CD8-positive, alpha-beta memory T cell (primary cell): ENCODE measurements at places on chromosomes 5 and 9.

GRCh38 chr9:15180124-15180523 is 126.9 kb downstream of the TTC39B start:
- DNase-seq: no peak

DNA sequence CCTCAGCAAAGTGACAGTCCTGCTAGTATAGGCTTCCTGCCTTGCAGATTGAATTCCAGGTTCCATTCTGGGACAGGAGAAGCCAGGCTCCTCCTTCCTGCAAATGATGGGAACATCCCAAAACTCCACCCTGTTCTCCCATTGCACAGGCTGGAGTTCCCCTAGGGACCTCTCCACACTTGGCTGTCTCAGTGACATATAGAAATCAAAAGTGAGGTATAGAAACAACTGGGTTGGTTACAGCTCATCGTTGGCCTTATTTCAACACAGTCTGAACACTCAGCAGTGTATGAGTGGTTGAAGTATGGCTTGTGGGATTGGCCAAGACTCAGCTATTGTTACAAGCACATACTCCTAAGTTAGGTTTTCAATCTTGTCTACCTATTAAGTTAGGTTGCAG is 157.8 kb upstream of the FTMT start:
- no peak for DNase-seq

DNA sequence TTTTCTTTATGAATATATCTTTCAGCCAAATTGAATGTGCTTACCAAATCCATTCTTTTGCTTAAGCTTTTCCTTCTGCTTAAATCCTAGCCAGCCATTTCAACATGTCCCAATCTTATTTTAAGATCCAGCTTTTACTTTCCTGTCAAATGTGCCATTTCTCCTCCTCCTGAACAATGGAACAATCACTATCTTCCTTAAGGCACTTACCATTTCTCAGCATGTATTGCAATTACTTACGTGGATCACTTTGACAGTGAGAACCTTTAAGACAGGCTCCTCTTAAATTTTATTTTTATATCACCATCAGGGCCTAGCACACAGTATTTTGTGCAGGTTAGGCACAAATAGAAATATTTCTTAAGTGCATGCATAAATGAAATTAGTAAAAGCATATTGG is 4.4 kb upstream of the CDO1 start:
- DNase-seq: no peak

DNA sequence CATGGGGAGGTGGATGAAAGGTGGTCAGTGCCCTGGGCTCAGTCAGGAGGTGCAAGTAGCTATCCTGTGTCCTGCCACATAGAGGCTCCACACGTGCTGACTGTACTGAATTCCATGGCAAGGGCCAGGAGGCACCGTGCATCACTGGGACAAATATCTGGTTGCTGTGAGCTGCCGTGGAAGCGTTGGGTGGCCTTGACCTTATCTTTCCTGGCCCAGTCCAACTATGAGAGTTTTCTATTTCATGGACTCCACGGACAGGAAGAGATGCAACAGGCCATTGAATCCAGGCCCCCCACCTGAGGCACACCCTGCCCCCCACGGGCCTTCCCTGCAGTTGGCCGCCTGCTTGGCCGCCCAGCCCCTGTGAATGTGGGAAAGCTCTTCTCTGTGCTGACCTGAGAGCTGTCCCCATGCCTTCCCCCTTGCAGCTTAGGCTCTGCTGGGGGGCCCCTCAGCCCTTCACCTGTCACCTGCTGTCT is 1.7 kb downstream of the GRHPR start:
- DNase-seq: no peak

GRCh38 chr5:157559301-157559700 is 16.3 kb downstream of the ADAM19 start:
- no peak for DNase-seq

- DNase-seq: no peak
Observed at GRCh38 chr5:32285510-32286138, 27.1 kb downstream of the MTMR12 start.

GRCh38 chr5:53321721-53322120 is 158.7 kb upstream of the FST start:
- no peak for DNase-seq

GRCh38 chr9:130111786-130112537 is 58.3 kb downstream of the GPR107 start:
- DNase-seq: no peak

GRCh38 chr9:137807721-137808703 is 69.6 kb upstream of the CACNA1B start:
- DNase-seq: no peak

GRCh38 chr9:95788521-95788991 is 86.9 kb upstream of the ERCC6L2 start:
- DNase-seq: no peak

DNA sequence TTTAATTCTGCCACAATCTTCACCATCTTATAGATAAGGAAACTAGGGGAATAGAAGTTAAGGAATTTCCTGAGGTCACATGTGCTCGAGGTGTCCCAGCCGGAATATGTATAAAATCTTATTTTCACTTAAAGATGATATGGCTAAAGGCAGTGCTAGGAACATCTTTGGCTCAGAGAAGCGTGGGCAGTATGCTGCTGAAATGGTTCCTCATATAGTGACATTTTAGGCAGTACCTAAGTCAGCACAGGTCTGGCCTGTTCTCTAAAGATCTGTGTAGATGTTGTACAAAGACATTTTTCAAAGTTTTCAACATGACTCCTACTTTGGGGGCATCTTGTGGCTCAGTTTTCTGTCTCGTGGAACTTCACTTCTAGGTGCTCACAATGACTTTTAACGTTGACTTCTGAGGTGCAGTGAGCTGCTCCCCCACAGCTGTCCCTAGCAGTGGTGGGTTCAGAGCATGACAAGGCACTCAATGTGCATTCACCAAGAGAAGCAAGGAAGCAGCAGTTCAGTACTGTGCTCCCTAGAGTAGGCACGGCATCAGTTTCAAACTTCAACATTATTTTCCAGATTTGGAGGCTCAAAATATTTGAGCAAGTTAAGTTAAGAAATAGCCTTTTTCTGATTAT is 40.3 kb downstream of the TNFAIP8 start:
- no peak for DNase-seq

DNA sequence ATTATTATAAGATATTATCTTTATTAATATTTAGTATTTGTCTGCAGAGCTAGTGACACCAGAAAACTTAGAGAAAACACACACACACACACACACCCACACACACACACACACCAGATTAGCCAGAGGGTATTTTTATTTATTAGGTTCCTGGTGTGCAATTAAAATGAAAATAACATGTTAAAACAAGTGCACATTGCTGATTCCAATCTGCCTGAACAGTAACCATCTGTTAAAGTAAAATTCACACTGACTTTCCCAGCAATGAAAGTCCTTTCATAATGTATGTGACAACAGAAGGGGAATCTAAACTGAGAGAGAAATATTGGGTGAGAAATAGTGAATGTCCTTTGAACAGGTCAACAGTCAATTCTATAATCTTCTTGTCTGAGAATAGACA is 2323.5 kb upstream of the ACO1 start:
- DNase-seq: no peak

- DNase-seq: no peak
Observed at GRCh38 chr9:120387257-120388002, 192.5 kb downstream of the CDK5RAP2 start.

GRCh38 chr9:123286324-123286723 is 17.9 kb upstream of the STRBP start:
- DNase-seq: no peak

GRCh38 chr5:120053841-120054240 is 410.3 kb upstream of the PRR16 start:
- DNase-seq: no peak

DNA sequence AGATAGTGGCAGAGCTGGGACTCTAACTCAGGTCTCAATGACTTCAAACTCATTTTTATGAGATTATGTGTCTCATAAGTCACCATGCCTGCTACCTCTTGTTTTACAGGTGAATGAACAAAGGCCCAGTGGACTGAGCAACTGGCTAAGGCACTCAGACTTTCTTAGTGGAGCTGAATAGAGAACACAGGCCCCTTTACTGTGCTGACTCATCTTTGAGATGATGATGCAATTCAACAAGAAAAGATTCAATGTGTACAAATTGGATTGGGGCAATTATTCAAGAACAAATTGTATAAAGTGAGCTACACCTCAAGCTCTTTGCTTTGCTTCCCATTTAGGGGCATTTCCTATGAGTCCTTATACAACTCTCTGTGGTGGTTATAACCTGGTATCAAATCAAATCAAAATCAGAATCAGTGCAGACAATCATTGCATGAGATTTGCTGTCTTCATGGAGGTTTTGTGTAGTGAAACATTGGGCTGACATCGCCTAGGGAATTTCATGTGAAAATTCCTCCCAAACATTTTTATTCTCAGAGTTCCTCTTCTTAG is 84.3 kb upstream of the PPP2R2B start:
- DNase-seq: no peak

DNA sequence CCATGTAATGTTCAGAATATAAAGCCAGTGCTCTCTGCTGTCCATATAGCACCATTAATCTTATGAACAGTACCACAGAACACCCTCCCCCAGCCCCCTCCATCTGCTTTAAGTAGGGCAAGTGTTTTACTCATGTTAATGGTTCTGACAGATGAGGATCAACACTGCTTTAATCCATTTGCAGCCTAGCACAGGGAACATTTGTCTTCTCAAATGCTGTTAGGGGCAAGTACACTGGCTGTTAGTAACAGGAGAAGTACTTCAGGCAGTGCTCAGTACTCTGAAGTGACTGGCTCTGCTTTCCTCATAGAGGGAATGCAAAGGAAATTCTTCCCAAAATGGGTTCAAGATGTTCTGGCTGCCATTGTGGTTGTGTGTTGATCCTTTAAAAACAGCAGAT is 202.6 kb downstream of the DCP2 start:
- DNase-seq: no peak

DNA sequence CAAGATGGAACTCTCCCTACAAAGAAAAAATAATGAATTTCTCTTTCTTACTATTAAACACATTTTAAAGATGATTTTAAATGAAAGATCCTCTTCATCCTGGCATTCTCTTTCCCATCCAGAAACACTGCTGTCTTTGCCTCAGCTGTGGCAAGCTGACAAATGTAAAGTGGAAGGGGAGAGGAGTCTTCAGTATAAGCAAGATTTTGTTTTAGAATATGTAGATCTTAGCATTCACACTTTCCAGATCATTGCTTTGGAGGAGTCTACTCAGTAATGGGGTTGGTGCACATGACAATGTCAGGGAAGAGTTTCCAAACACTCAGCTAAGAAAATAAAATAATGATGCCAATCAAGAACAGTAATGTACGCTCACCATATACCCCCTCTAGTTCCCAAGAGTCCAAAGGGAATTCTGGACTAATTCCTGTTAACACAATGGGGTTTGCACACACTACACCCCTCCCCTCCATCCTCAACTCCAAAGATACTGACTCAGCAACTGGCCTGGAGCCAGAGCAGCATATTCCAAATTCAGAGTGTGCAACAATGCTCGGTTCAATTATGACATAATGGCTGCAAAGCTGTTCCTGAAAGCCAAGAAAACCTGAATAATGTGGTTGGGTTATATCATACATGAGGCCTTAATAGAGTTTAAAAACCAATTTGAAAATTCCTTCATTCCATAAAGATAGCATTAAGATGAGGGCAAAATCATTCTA is 4.6 kb downstream of the C5orf63 start:
- DNase-seq: no peak

GRCh38 chr5:109324351-109324750 is 85.4 kb downstream of the PJA2 start:
- DNase-seq: no peak

DNA sequence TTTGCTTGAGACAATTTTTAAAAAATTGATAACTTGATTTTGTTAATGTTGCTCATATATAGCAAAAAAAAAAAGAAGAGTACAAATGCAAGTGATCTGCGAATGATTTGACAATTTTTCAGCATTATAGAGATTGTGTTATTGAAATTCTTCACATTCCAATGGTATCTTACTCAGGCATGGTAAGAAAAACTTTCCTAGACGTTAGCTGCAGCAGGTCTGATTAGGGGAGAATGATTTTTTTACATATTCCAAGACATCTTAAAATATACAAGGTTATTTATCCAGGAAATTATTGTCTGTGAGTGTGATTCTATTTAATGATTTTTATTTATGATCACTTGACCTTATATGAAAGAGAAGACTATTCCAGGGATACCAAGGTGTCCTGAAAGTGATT is 361.9 kb downstream of the MAT2B start:
- no peak for DNase-seq

DNA sequence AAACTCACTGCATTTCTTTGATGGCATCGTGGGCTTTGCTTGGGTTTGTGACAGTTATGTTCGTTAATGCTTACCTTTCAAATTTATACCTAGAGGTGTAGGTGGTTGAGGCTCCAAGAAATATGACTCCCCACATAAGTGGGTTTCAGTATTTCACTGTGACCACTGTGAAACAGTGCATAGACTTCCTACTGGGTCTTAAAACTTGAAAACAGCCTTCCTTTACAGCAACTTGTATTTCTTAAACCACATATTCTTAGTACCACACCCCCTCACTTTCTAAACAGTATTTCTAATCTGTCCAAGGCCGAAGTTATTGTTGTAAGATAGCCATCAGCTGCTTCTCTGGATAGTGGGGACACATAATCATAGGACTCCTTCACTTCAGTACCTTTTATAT is 48.3 kb downstream of the TMEFF1 start:
- no peak for DNase-seq

DNA sequence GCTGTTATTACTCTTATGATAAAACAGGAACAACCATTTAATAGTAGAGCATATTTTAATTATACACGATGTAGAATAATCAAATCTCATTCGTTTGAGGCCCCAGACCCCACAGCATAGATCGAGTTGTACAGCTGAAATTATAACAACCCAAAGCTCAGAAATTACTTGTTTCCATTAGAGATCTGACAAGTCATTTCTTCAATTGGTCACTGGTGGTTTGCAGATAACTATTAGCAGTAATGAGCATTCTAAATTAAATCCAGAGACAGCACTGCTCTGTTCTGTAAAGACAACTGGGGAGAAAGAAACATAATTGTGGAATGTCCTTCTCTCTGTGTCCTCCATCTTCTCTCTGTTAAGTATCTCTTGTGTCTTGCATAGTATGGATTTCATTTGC is 12.9 kb downstream of the CDK5RAP2 start:
- DNase-seq: no peak

- no peak for DNase-seq
Observed at GRCh38 chr9:104319685-104320084, 184.4 kb upstream of the OR13F1 start.

DNA sequence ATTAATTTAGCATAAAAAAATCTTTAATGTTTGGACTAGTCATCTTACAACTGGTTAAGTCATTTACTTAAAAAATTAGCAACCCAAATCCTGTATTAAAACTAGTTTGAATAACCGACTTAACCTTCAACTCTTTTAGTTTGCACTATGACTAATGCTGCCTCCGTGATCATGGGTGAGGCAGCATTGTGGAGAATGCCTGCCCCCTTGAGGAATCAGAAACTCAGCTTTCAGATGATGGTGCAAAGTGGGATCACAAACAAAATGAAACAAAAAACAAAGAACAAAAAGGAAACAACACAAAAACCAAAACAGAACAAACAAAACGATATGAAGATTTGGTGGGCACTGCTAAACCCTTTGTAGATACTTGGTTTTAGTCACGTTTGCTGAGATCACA is 127.0 kb upstream of the PALM2AKAP2 start:
- DNase-seq: no peak

GRCh38 chr5:107418071-107418470 is 252.7 kb downstream of the EFNA5 start:
- no peak for DNase-seq

- DNase-seq: no peak
Observed at GRCh38 chr9:34994260-34994899, 4.8 kb downstream of the DNAJB5 start.
